BJ (cell line): ENCODE measurements at places on chromosomes 3 and 15. TPM values are rescaled to one million over a fixed set of nuclear protein-coding genes. Genes with fewer than 3 reads are reported as not detected.

DNA sequence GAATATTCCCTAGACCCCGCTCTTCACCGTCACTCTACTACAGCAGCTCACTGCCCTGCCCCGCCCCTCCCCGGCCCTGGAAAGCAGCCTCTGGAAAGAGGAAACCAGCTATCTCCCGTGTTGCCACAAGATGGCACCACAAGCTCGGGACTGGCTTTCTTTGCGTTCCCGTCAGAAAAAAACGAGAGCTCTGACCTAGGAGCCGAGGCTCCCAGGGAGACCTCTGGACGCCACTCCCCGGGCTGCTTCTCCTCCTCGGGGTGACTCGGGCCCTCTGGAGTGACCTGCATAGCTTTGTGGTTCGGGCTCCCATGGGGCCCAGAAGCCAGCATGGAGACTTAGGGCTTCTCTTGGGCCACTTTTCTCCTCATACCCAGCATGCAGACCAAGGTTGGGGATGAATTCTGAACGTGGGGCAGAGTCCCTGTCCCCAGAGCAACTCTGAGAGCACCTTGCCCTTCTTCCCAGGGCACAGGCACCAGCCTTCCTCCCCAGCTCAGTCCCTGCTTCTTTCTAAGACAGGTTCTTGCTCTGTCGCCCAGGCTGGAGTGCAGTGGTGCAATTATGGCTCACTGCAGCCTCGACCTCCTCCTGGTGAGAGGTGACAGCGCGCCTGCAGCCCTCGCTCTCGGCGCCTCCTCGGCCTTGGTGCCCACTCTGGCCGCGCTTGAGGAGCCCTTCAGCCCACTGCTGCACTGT lies 19.0 kb downstream of the STOML1 start:
- DNase-seq = no peak

- DNase-seq = no peak
These were observed 175.6 kb downstream of the MTHFS start for GRCh38 chr15:79721256-79721655.

The CRABP1 gene
- polyA plus RNA-seq = not detected in 2 replicates

DNA sequence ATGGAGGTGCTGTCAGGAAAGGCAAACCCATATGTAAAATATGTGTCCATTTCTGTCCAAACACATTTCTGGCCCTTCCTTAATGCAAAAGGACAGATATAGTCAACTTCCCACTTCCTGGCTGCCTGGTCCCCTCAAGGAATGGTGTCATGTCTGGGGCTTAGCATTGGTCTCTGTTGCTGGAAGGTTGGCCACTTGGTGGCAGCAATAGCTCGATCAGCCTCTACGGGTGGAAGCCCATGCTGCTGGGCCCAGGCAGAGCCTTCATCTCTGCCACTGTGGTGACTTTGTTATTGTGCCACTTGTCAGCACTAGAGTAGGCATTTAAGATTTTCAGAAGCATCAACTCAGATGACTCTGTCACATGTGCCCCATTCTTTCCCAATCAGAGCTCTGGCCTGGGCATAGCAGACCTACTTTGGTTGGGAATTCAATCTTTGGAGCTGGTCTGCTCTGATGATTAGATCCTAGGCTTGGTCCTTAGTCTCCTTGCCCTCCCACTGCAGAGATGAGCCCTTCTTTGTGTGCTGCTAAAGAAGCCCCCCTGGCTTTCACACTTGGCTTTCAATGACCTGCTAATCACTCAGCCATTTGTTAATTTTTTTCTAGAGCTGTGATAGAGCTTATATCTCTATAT lies 51.0 kb upstream of the SPSB4 start:
- no peak for DNase-seq

The CHRM5 gene
- 0.04 and 0.09 TPM in 2 replicates for polyA plus RNA-seq

The PP2D1 gene
- polyA plus RNA-seq = not detected in 2 replicates

The RPUSD3 gene
- polyA plus RNA-seq = 28.5 and 44.9 TPM in 2 replicates

DNA sequence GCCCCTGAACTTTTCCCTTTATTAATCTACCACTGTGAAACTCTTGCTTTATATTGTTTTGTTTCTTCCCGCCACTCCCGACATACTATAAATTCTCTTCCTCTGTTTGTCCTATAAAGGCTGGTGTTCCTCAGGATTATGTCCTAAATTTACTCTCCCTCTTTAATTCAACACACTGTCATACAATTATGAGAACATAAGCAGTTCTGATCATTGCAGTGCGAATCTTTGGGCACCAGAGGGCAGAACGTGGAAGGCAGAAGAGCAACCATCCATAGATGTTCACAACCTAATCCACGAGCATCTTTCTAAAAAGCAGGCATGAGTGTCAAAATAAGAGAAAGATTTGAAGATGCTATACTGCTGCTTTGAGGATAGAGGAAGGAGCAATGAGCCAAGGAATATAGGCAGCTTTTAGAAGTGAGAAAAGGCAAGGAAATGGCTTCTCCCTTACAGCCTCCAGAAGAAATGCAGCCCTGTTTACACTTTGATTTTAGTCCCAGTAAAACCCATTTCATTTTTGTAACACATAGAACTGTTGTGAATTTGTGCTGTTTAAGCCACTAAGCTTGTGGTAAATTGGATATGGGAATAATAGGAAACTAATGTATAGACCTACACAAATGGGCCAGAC lies 179.4 kb downstream of the GBE1 start:
- no peak for DNase-seq

DNA sequence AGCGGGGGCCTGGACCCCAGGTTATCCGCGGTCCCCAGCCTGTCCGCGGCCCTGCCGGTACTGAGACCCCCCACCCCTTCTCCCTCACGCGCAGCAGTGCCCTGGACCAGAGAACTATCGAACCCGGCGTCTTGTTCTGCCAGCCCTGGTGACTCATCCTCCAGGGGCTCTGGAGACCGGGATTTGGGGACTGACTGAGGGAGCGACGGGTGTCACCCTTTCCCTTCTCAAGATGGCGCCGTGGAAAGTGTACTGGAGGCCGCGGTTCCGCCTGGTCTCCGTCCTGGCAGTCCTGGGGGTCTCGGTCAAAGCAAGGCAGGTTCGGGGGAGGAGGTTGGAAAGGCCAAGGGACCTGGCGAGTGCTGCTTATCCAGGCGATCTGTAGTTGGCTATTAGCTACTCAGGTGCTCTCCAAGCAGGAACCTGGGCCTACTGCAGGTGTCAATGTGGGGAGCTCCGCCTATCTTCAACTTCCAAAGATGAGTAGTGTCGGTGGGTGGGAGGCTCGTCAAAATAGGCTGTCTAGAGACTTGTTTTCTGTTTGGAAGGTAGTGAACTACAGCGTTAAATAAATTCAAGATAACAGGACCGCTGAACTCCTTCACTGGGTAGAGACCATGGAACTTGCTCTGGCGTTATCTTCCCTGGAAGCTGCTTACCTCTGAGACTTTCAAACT lies 790 bp downstream of the RAB5A start:
- no peak for DNase-seq

- DNase-seq = no peak
These were observed 1.6 kb upstream of the GOLM2 start for GRCh38 chr15:44286814-44287452.

The MAGI1 gene
- 14.4 and 15.2 TPM in 2 replicates for polyA plus RNA-seq

DNA sequence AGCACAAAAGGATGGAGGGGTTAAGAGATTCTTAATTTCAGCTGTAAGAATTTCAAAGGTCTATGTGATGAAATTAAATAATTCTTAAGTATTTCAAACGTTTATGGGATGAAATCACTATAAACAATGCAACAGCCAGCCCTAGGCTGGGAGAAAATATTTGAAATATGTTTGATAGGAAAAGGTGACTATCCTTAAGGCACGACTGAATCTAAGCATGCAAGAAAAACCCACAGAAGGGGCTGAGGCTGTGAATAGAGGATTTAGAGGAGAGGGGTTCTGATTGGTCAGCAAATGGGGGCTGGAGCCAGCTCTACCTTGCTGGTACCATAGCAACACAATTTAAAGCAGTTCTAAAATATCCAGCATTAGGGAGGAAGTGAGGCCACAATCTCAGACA lies 220.8 kb upstream of the ATP10A start:
- DNase-seq = no peak

DNA sequence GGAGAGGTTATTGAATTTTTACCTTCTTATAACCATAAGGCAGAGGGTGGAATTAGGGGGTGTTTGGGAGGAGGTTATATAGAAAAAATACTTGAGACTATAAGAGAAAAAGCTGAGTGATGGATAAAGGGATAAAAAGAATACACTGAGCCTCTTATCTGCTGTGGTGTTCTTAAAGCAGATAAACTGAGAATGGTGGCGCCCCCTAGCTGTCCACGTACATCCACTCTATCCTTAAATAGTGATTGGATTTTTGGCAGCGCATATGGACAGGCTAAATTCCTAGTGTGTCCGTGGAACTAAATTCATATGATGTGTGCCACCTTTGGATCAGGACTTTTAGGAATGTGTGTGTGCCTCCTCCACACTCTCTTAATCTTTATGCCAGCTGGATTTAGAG lies 121.1 kb downstream of the OXSM start:
- no peak for DNase-seq

The CCDC39 gene
- polyA plus RNA-seq = not detected in 2 replicates

The TGM4 gene
- not detected in 2 replicates for polyA plus RNA-seq

DNA sequence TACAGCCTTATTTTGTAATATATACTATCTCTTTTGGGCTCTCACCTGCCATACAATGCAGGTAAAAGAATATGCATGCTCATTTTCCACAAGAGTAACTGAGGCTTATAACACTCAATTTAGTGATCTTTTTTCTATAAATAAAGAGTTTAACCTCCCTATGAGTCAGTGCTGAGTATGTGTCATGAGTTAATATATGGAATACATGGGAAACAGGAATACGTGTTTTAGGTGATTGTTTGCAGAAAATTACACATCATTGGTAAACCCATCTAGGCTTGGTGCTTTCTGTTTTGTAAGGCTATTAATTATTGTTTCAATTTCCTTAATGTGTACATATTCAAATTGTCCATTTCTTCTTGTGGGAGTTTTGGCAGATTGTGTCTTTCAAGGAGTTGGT lies 411.3 kb downstream of the GRM7 start:
- no peak for DNase-seq

DNA sequence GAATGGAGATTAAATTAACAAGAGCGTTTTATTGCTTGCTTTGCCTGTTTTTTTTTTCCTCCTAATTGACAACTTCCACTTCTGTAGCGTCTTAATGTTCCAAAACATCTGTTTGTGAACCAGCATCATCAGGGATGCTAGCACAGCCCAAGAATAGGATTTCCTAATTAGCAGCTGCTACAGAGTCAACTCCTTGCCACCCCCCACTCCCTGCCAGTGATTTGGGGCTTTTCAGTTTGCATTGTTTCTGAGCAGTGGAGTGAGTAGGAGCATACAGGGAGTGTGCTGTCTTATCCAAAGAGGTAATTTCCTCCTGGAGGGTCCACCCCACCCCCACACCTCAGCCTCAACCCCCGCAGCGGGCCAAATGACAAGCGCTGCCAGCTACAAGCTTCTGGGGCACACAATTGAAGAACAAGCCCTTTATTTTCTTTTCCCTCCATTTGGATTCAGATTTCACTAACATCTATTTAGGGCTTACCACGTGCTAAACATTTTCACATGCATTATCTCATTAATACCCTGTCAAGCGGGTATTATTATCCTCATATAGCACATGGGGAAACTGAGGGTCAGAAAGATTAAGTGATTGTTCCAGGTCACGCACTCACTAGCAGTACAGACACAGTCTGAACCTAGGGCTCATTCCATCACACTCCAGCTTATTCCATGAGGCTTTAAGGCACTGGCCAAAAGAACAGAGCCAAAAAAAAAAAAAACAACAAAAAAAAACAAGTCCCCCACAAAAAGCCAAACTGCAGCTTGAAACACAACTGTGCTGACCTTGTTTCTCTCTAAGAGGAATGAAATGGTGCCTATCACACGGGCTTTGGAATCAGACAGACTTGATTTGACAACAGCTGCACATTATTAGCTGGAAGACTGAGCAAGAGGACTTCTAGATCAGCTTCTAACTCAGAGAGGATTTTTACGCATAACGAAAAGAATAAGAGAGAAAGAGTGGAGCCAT lies 16.4 kb downstream of the HEG1 start:
- no peak for DNase-seq

GRCh38 chr3:106294121-106294520 lies 425.3 kb upstream of the CBLB start:
- DNase-seq = no peak

The PXK gene
- polyA plus RNA-seq = 36.4 and 38.9 TPM in 2 replicates

The SERINC4 gene
- polyA plus RNA-seq = 0.04 TPM in 1 of 2 replicates, not detected in the other

DNA sequence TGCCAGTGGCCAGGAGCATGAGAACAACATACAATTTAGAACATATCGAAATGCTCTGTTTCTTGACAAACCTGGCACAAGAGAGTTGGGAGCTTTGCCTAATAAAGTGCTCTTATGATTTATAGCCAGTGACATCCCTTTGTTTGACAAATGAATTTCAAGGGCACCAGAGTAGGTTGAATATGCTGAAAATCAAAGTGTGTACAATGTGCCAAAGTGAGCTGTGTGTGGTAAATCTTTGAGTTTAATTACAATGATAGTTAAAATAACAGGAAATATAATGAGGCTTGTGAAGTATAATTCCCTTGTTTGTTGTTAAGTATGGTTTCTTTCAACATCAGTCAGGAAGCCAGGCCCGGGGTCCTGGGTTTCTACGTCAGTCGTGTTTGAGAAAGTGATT lies 211.9 kb downstream of the EBLN2 start:
- no peak for DNase-seq

The PLSCR2 gene
- not detected in 2 replicates for polyA plus RNA-seq

GRCh38 chr3:99532246-99532645 lies 106.1 kb upstream of the COL8A1 start:
- no peak for DNase-seq

The MAPKBP1 gene
- polyA plus RNA-seq = 4.8 and 8.3 TPM in 2 replicates

The EEFSEC gene
- polyA plus RNA-seq = 10.9 and 16.3 TPM in 2 replicates

DNA sequence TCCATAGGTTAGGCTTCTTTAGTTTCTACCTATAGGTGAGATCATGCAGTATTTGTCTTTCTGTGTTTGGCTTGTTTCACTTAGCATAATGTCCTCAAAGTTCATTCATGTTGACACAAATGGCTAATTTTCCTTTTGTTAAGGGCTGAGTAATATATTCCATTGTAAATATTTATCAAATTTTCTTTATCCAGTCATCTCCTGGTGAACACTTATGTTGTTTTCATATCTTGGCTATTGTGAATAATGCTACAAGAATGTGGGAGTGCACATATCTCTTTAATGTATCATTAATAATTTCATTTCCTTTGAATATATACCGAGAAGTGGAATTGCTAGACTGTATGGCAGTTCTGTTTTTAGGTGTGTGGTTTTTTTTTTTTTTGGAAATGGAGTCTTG lies 250.9 kb upstream of the SEMA6D start:
- DNase-seq = no peak

- DNase-seq = peak; percentile 34
These were observed 112.2 kb upstream of the SLC4A7 start for GRCh38 chr3:27596334-27596841.

DNA sequence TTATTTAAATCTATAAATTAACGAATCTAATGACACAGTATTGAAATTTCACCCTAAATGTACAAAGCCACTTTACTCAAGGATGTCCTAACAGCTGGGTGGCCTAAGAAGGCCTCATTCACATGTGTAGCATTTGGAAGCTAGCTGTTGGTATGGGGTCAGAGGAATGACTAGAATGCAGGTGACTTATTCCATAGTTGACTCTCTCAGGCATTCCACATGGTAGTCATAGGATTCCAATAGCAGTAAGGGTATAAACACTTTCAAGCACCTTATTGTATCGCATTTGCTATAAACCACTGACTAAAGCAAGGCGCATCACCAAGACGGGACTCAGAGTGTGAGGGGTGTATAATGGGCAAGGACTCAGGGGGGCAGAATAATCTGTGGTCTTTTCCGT lies 294.8 kb upstream of the EPHA3 start:
- DNase-seq = no peak

- no peak for DNase-seq
These were observed 1.3 kb downstream of the OCA2 start for GRCh38 chr15:28097656-28098359.

The RAB8B gene
- polyA plus RNA-seq = 16.4 and 39.7 TPM in 2 replicates

The PLSCR5 gene
- not detected in 2 replicates for polyA plus RNA-seq

- no peak for DNase-seq
These were observed 9.8 kb downstream of the SCG5 start for GRCh38 chr15:32651229-32651837.

GRCh38 chr3:179265875-179266274 lies 15.0 kb upstream of the KCNMB3 start:
- DNase-seq = no peak
